ENCODE measurements at places on chromosomes 2 and 18. TPM values are rescaled to one million over a fixed set of nuclear protein-coding genes. Genes with fewer than 3 reads are reported as not detected.

The SERPINB3 gene
- total RNA-seq = not detected

The ARL5A gene
- total RNA-seq = 24.1 TPM

The UPP2 gene
- not detected for total RNA-seq

The GLB1L gene
- total RNA-seq = 2.8 TPM

The KATNAL2 gene
- total RNA-seq = 2.1 TPM
